AG09309 (cell line): ENCODE measurements at places on chromosomes 5 and 9.

- no peak for DNase-seq
Observed at GRCh38 chr5:68714810-68715209, 379.0 kb upstream of the SLC30A5 start.

DNA sequence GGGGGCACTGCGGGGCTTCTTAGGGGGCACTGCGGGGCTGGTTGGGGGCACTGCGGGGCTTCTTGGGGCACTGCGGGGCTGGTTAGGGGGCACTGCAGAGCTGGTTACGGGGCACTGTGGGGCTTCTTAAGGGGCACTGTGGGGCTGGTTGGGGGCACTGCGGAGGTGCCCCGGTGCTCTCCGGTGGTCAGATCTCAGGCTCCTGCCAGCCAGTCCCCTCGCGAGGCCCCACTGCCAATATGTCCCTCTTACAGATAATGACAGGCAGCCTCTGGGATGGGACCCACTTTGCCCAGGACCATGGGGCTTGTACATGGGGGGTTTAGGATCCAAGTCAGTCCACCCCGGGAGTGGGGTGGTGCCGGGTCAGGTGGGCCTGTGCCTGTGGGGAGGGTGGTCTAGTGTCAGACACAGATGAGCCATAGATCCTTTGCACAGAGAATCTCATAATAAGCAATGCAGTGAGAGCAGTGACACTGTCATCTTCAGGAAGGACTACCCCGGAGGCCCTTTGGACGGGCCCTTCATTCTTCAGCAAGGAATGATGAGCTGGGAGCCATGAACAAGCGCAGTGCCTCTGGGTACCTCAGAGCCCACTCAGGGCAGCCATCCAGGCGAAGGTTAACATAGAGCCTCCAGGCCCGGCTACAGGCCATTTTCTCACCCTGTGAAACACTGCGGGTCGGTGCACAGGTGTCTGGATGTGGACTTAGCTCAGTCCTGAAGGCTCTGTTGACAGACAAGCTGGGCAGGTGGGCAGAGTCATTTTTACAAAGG is 38.2 kb downstream of the COL5A1 start:
- no peak for DNase-seq

DNA sequence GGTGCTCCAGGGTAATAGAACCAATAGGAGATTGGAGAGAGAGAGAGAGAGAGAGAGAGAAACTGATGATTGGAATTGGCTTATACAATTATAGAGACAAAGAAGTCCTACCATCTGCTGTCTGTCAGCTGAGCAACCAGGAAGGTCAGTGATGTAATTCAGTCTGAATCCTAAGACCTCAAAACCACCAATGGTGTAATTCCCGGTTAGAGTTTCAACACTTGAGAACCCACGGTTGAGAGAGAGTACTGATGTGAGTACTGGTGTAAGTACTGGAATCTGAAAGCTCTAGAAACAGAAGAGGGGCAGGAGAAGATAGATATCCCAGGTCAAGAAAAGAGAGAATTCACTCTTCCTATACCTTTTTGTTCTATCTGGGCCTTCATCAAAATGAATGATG is 775.8 kb downstream of the EFNA5 start:
- no peak for DNase-seq

- no peak for DNase-seq
Observed at GRCh38 chr9:110340306-110340705, 2.6 kb upstream of the TXNDC8 start.

- no peak for DNase-seq
Observed at GRCh38 chr5:140111011-140111858, 2.7 kb upstream of the PURA start.

GRCh38 chr9:16767366-16767765 is 103.1 kb downstream of the BNC2 start:
- DNase-seq: no peak
